SK-N-SH (cell line): ENCODE measurements at places on chromosomes 12 and 14.

DNA sequence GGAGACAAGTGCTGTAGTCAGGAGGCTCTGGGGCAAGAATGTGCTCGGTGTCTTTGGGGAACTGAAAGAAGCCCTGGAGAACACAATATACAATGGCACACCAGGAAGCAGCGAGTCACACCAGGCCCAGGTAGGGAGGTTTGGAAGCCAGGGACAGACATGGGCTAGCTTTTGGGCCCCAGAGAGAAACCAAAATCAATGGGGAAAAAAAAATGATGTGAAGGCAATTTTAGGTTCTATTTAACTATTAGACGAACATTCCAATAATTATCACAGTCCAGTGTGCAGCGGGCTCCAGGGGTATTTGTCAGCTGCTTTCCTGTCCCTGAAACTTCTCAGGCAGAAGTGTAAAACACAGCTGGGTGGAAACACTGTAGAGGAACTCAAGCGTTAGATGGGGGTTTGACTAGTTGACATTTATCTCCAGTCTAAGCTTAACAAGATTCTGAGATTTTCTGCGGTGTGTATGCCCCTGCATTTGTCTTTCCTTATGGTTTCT, 21.8 kb upstream of the EGLN3 start:
- no peaks in the 10 kb centered on the region for H3K36me3 ChIP-seq
- H3K27me3 ChIP-seq = no peaks in the 10 kb centered on the region; the same call in 1 of the 2 replicates
- no peak overlapping the region for H3K27ac ChIP-seq
- no peak for DNase-seq

DNA sequence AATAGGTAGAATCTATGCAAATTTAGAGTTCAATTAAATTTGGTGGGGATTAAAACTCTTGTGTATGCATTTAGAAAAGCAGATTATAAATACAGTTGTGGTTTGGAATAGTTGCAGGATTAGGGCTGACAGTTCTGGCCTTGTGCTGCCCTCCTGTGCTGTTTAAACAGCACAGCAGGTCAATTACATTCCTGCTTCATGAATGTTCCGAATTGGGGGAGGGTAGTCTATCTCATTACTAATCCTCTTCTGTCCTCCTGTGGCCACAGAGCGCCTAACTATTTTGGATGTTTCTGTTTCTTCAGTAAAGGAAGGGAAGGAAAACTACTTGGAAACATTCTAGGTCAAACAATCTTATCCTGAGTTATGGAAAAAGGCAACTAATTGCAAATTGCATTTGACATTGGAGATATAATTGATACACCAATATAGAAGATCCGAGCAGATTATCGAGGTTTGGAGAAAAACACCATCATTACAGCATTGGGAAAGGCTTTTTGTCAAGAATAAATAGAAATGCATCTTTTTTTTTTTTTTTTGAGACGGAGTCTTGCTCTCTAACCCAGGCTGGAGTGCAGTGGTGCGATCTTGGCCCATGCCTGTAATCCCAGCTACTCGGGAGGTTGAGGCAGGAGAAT, 8.7 kb upstream of the GPR19 start:
- no peak overlapping the region for H3K27ac ChIP-seq
- DNase-seq = peak; percentile 78
- no peaks in the 10 kb centered on the region for H3K36me3 ChIP-seq

GRCh38 chr12:13026286-13026685, 17.9 kb upstream of the FAM234B start:
- no peaks in the 10 kb centered on the region for H3K36me3 ChIP-seq
- H3K4me1 ChIP-seq = no peaks in the 10 kb centered on the region
- H3K27me3 ChIP-seq = no peaks in the 10 kb centered on the region; the same call in 1 of the 2 replicates
- H3K4me3 ChIP-seq = no peak overlapping the region

DNA sequence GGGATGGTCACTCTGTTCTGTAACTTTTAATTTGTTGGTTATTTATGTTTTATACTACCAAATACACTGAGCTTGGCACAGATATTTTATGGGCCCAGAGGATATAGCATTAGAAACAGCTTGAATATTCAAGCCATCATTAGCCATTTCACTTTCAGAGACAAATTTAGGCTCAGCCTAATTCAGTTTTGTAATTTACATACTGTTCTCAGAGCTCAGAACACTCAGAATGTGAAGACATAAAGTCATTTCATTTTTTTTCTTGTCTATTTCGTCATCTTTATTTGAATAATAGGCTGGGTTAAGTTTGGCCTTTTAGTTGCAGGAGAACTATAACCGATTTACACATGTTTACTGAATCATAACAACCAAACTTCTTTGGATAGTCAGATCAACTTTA, 361.7 kb downstream of the SNAPC1 start:
- peaks cover under 1% of the 10 kb centered on the region for H3K27me3 ChIP-seq
- no peaks in the 10 kb centered on the region for H3K36me3 ChIP-seq
- H3K27ac ChIP-seq = no peak overlapping the region
- no peak overlapping the region for H3K4me3 ChIP-seq

DNA sequence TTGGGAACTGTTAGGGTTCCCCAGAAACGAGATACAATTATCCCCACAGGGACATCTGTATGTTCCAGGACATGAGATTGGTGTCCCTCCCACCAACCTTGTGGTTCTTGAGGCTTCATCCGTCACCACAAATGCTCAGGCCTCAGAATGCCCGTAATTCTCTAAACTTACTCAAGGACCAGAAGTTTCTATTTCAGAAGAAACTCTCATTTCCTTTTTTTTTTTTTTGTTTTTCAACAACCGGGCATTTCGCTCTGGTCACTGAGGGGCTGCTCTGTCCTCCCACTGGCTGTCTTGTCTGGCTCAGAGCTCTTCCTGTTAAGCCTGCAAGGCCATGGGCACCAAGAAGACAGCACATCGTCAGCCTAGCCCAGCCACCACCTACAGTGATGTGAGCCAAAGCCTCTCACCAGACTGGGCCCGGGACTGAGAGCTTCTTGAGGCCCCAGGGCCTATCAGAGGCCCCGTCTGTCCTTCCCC, 36.2 kb downstream of the VDR start:
- H3K27me3 ChIP-seq = no peaks in the 10 kb centered on the region
- no peaks in the 10 kb centered on the region for H3K4me1 ChIP-seq
- DNase-seq = no peak
- no peak overlapping the region for H3K27ac ChIP-seq
- no peak overlapping the region for H3K4me3 ChIP-seq

- H3K27me3 ChIP-seq = no peaks in the 10 kb centered on the region
- DNase-seq = no peak
- no peak overlapping the region for H3K27ac ChIP-seq
These were observed 128.3 kb upstream of the EVL start for GRCh38 chr14:99936738-99937474.

DNA sequence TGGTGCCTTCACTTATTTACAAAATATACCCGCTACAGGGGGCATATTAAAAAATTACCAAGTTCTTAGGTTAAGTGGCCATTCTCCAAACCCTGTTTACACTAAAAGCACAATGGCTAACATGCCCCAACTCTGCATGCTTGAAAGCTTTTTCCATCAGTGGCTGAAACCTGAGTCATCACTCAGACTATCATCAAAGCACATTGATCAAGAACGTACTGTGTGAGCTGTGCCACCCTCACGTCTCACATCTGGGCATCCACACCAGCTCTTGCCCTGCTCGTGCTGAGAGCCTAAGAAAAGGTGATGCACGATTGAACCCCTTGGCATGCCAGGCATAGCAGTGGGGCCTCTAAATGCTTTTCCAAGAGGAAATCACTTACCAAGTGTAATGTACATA, 13.2 kb downstream of the AQP6 start:
- no peak for DNase-seq
- H3K27ac ChIP-seq = peak overlapping the region; percentile 99
- no peaks in the 10 kb centered on the region for H3K27me3 ChIP-seq
- H3K4me3 ChIP-seq = no peak overlapping the region
- peaks cover 20% of the 10 kb centered on the region for H3K4me1 ChIP-seq

DNA sequence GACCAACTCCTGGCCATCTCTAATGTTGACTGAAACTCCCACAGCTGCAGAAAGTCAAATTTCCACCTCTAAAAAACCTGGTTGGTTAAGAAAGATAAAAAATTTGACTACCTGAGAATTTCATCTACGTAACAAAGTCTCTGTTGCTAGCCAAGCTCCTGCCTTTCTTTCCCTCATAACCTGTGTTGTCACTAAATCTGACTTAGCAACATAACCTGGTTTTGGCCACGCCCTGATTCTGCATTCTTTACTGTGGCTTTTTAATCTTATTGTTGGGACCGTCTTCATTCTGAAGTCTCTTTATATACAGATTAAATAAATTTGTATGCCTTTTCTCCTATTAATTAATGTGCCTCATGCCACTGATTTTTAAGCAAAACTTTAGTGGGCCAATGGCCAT, 16.1 kb upstream of the CD69 start:
- no peaks in the 10 kb centered on the region; the same call in 1 of the 2 replicates for H3K27me3 ChIP-seq
- H3K4me1 ChIP-seq = no peaks in the 10 kb centered on the region
- no peak overlapping the region for H3K4me3 ChIP-seq
- no peak overlapping the region for H3K27ac ChIP-seq

DNA sequence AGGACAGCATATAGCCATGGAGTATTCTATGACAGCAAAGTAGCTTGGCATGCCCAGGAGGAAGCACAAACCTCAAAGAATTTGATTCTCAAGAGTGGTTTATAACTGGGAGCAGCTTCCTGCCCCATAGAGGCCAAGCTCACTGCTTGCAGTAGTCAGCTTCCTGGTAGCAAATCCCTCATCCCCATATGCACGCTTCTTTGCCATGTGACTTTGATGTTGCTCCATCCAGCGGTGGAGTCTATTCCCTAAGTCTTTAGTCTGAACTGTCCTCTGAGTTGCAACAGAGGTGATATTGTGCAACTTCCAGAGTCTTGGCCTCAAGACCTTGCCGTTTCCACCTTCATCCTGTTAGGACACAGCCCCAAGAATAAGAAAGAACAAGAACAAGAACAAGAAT, 996.8 kb upstream of the TMEM132C start:
- H3K27me3 ChIP-seq = no peaks in the 10 kb centered on the region
- no peak for DNase-seq
- H3K4me1 ChIP-seq = no peaks in the 10 kb centered on the region
- H3K36me3 ChIP-seq = no peaks in the 10 kb centered on the region
- no peak overlapping the region for H3K4me3 ChIP-seq

DNA sequence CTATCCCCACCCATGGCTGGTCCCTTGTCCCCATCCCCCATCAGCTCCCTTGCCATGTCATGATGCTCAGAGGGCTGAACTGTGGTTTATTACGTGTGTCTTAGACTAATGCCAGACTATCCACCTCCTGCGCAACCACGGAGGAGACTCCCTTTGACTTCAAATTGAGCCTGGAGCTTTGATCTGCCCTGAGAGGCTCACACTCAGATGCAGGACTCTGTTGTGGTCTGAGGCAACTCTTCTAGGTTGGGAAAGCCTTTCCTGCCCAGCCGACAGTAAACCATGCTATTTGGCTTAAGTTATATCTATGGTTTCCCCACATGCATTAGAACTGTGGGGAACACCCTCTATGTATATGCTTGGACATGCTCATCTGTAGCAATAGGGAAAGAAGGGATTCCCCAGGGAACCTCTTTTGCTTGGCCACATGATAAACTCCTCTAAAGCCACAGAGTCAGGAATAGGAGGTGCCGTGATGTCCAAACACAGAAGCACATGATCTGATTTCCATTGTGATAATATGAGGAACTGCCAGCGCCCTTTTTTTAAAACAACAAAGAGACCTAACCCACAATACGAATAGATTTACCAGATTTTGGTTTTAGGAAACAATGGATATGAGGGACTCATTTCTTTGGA, 11.1 kb upstream of the LGALS3 start:
- H3K27ac ChIP-seq = no peak overlapping the region
- no peaks in the 10 kb centered on the region for H3K27me3 ChIP-seq
- DNase-seq = no peak
- H3K4me3 ChIP-seq = no peak overlapping the region
- peaks cover 27% of the 10 kb centered on the region for H3K4me1 ChIP-seq

DNA sequence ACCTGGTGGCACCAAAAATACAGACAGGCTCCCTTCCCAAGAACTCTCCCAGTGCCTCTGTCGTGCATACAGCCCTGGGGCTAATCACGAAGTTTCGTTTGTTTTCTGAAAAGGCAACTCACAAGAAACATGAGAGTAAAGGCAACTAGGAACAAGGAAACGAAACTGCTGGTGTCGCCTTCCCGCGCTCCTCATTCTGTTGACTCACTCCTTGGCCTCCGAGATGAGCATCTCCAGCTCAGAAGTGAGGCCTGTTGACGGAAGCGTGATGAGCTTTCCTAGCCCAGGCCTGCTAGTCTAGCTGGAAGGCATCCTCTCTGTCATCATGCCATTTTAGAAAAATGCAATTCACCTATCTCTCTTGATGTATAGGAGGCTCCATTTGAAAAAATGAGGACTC, 50.5 kb downstream of the TTC9 start:
- H3K4me3 ChIP-seq = no peak overlapping the region
- H3K27ac ChIP-seq = no peak overlapping the region
- H3K36me3 ChIP-seq = no peaks in the 10 kb centered on the region
- H3K27me3 ChIP-seq = no peaks in the 10 kb centered on the region

- H3K27me3 ChIP-seq = no peaks in the 10 kb centered on the region
- H3K4me3 ChIP-seq = no peak overlapping the region
- H3K4me1 ChIP-seq = no peaks in the 10 kb centered on the region; the same call in 1 of the 2 replicates
- H3K27ac ChIP-seq = no peak overlapping the region
These were observed 23.3 kb downstream of the TMED8 start for GRCh38 chr14:77353469-77354141.

GRCh38 chr14:23567186-23568020, at the start of gene AP1G2:
Gene AP1G2, minus strand, starts transcription at chr14:23567791. Its CDS starts 477 bp downstream, at chr14:23567314.
- H3K4me1 ChIP-seq = no peaks in the 10 kb centered on the region
- peak within 1 kb of the TSS; percentile 64 for H3K4me3 ChIP-seq
- peak; percentile 92 for DNase-seq
- H3K27ac ChIP-seq = peak within 1 kb of the TSS; percentile 82
- no peaks in the 10 kb centered on the region for H3K36me3 ChIP-seq

DNA sequence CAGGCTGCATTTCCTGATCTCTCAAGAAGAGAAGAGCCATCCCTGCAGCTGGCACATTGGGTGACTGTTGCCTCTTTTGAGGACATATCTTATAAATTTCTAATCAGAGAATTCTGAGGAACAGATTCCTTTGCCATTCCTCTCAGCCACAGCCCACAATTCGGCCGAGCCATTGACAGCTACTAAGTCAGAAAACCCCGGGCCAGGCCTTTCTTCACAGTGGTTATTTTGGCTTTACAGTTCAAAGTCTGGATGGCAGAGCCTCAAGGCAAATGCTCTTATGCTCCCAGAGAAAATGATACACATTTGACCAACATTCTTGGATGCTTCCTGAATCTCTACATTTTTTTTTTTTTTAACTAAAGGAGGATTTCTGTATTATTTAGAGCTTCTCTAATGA, 138.4 kb upstream of the FRMD6 start:
- no peak for DNase-seq
- H3K4me3 ChIP-seq = no peak overlapping the region
- H3K4me1 ChIP-seq = peaks cover 8% of the 10 kb centered on the region
- no peak overlapping the region for H3K27ac ChIP-seq
- no peaks in the 10 kb centered on the region for H3K27me3 ChIP-seq

GRCh38 chr14:23930742-23931141, 22.8 kb upstream of the DHRS4 start:
- no peak overlapping the region for H3K4me3 ChIP-seq
- no peaks in the 10 kb centered on the region for H3K27me3 ChIP-seq
- no peaks in the 10 kb centered on the region for H3K36me3 ChIP-seq

GRCh38 chr14:60790850-60791249, 56.3 kb downstream of the MNAT1 start:
- no peak for DNase-seq
- H3K36me3 ChIP-seq = peaks cover 6% of the 10 kb centered on the region; the same call in 1 of the 2 replicates
- no peak overlapping the region for H3K4me3 ChIP-seq
- no peak overlapping the region for H3K27ac ChIP-seq
- H3K4me1 ChIP-seq = no peaks in the 10 kb centered on the region

GRCh38 chr12:46134205-46134811, 134.5 kb downstream of the SLC38A1 start:
- H3K27ac ChIP-seq = no peak overlapping the region
- no peaks in the 10 kb centered on the region for H3K27me3 ChIP-seq
- H3K4me1 ChIP-seq = no peaks in the 10 kb centered on the region
- H3K36me3 ChIP-seq = no peaks in the 10 kb centered on the region
